ENCODE measurements at places on chromosomes 13 and 19.
A peak's percentile ranks its signal among the peaks of the same experiment; 100 is the strongest.

DNA sequence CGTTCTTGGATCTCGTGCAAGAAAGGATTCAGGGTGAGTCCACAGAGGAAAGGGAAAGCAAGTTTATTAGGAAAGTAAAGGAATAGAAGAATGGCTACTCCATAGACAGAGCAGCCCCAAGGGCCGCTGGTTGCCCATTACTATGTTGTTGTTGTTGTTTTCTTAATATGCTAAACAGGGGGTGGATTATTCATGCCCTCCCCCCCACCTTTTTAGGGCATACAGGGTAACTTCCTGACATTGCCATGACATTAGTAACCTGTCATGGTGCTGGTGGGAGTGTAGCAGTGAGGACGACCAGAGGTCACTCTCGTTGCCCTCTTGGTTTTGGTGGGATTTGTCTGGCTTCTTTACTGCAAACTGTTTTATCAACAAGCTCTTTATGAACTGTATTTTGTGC is 29.1 kb upstream of the PCDH9 start:
- no peak for ATAC-seq

DNA sequence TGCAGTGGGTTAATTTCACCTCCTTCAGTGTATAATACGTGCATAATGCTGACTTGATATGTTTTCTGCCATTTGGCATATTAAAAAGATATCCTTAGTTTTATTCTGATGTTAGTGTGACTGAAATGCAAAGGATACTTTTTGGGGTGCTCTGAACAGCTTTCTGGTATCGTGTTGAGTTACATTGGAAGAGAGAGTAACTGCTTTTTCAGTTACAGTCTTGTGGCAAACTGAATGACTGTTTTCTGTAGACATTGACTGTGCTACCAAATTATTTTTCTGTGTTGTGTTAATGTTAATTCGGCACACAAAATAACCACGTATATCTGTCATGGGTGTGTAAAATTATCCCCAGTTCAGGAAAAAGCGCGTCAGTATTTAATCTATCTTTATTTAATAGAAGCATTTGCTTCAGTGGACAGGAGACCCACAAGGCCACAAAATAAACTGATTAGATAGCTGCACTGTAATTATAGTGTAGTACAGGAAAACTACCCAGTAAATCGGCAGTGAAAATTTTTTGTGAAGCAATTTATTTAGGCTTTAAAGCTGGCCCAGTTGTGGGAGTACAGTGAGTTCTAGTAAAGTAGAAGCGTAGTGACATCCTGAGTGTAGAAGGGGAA is 2.5 kb downstream of the URI1 start:
- ATAC-seq, result no peak

GRCh38 chr19:41322451-41322850 is 12.5 kb downstream of the CCDC97 start:
- ATAC-seq, result no peak

DNA sequence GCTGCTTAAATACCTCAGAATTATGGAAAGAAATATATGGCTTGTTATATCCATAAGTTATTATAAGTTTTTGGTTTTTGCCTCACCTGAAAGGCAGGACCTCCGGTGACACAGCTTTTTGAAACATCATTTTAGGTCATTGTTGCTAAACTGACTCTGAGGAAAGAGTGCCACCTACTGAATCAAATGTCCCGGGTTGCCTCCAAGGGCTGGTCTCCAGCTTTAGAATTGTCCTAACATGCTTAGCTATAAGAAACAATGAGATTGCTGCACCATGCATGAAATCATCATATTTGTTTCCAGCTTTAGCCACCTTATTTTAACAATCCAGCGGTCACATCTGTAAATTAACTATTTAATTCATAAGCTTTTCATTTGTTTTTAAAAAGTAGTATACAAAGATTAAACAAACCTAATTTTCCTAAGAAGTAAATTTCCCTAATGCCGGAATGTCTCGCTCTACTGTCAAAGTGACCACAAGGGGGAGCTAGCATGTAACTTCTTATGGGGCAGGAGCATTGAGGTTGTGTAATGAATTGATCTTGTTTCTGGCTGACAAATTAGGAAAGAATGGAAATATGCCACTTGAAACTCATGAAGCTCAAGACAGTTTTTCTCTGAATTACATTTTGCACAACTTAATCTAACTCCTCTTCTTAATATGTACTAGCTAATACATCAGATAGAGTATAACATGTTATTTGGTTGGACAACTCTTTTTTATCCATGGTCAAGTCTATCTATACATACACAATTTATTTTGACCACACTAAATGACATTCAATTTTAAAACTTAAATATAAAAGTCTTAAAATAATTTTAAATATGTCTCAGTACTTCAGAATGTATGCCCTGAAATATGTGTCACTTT is 6.7 kb upstream of the PCDH17 start:
- ATAC-seq, result peak; percentile 51

DNA sequence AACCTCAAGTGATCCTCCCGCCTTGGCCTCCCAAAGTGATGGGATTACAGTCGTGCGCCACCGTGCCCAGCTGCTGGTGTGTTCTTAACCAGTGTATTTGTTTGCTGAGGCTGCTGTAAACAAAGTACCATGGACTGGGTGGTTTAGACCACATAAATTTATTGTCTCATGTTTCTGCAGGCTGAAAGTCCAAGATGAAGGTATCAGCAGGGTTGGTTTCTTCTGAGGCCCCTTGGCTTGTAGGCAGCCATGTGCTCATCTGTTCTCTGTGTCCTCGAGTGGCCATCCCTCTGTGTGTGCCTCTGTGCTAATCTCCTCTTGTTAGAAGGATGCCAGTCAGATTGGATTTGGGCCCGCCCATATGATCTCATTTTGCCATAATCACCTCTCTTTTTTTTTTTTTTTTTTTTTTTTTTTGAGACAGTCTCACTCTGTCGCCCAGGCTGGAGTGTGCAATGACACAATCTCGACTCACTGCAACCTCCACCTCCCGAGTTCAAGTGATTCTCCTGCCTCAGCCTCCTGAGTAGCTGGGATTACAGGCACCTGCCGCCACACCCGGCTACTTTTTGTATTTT is 31.8 kb downstream of the PEX11G start:
- ATAC-seq, result no peak

- ATAC-seq, result no peak
Observed at GRCh38 chr13:32791545-32792172, 205.4 kb downstream of the PDS5B start.

DNA sequence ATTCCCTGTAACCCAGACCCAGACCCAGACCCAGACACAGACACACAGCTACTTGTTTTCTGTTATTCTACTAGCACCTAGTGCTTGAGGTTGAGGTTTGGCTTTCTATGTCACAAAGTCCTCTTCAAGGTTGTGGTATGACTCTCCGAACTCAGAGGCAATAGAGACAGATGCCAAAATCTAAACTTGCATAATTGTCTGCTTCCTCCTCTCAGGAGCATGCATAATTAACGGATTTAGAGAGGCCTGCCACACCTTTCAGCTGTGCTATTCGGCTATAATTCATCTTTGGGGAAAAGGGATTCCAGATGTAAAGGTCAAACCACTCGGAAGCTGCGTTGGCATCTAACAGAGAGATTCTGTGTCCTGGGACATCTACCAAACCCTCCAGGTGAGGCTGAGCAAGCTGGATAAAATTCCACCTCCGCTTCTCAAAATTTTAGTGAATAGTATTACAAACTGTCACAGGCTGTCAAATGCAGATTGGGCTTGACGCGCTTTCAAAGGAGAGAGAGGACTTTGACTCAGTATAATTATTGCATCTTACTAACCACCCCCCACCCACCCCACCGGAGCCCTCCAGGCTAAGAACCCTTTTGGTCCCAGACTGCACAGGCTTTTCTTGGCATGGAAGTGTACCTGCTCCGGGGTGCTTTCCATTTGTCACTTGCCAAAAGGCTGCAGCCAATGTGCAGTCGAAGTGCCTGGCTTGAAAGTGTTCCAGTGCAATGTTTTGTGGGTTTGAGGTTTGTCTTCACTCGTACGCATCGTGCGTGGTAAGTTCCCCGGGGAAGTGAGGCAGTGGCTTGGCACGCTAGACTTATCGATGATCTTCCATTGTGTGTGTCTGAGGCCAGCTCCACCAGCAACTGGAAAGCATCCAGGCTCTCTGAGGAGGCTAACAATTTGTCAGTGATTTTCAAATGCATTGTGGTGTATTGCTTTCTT is 194.1 kb downstream of the TDRD3 start:
- ATAC-seq, result no peak

DNA sequence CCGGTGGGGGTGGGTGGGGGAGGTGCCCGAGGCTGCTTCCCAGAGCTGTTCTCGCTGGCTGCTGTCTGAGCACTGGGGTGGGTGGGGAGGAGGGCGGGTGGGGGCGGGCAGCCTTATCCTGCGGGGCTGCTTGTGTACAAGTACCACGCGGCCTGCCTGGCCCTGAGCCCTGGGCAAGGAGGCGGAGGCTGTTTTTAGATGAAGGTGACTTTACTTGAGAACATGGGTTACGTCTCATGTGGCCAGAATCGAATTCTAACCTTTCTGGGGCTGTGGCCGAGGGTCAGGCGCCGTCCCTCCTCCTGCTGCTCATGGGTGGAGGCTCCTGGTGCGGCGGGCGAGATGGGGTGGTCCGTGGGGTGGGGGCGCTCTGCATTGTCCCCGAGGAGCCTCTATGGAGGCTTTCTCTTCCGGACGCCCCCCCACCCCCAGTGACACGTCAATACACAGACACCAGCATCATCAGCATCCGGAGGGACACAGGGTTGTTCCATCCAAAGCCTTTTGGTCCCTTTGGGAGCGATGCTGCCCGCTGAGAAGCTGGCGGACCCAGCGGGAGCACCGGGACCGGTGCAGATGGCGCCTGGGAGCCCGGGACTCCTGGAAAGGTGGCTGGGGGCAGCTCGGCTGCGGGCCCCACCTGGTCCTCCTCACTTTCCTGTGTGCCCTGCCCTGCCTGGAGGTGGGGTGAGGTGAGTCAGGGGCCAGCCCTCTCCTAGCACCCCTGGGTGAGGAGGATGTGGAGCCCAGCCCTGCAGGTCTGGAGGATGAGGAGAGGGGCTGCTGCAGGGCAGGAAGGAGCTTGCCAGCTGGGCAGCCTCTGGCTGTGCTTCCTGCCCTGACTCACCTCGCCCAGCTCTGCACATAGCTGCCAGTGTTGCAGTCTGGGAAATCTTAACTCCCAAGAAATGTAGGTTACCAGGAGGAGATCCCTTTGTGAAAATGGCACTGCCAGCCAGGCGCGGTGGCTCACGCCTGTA is 3.4 kb downstream of the BSG start:
- peak; percentile 57 for ATAC-seq

- no peak for ATAC-seq
Observed at GRCh38 chr19:11423791-11424181, 4.7 kb upstream of the RGL3 start.

DNA sequence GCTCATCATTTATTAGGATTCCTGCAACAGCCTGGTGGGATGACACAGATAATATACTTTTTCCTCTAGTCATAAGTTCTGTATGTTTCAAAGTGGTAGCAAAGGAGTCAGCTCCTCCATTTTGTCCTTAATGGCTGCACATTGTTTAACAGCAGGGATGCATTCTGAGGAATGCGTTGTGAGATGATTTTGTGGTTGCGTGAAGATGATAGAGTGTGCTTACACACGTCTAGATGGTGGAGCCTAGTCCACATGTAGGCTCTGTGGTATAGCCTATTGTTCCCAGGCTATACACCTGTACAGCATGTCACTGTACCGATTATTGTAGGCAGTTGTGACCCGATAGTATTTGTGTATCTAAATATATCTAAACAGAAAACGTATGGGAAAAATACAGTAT is 4.6 kb downstream of the SMARCA4 start:
- ATAC-seq, result no peak

GRCh38 chr13:108855737-108856387 is 226.5 kb downstream of the MYO16 start:
- ATAC-seq, result no peak
